ENCODE measurements at places on chromosomes 11 and 22. TPM values are rescaled to one million over a fixed set of nuclear protein-coding genes. Genes with fewer than 3 reads are reported as not detected.

DNA sequence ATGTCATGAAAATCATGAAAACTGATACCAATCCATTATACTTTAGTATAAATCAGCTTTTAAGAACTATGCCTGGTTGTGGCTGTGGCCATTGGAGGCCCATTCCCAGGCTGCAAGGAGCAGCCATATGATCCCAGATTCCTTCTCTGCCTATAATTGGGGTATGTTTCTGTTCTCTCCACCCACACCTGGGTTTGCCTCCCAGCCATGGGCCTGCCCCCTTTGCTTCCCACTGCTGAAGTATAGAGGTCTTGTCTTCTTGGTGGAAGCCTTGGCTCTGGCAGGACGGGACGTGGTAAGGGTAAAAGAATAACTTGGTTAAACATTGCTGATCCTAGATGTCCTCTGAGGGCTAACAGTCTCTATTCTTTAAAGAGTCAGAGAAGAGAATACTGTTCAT lies 2.4 kb downstream of the MICAL2 start:
- DNase-seq = no peak

- no peak for DNase-seq
These were observed 8.3 kb upstream of the IGSF9B start for GRCh38 chr11:133965031-133965601.

TUB gene
- 13.5 TPM for total RNA-seq

- no peak for DNase-seq
These were observed 25.4 kb upstream of the SORL1 start for GRCh38 chr11:121426476-121427399.

GRCh38 chr11:34505874-34506273 lies 7.7 kb downstream of the ELF5 start:
- DNase-seq = no peak

DNA sequence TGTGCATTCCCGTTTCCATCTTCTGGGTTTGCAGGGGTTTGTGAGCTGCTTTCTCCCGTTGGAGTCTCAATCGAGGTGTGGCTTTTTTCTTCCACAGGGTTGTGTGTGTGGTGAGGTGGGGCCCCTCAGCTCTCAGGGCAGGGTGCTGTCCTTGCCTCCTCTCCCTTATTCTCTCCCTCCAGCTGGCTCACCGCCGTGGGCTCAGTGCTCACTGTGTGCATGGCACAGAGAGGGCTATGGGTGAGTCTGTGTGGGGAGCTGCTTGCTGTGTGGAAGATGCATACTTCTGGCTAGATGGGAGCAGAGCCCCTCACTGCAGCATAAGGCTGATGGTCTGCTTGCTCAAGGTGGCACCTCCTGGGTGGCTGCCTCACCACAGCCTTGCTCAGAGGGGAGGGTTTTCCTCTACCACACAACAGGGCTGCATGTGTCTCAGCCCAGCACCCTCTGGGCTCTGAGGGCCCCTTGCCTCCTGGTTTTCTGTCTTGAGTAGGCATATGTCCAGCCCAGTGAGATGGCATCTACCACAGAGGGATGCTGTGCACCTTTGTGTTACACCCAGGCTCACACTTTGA lies 203.1 kb upstream of the B3GAT1 start:
- DNase-seq = peak; percentile 70

LDLRAD3 gene
- 34.4 TPM for total RNA-seq

- no peak for DNase-seq
These were observed 16.8 kb downstream of the SDHD start for GRCh38 chr11:112103446-112103845.

SPDYC gene
- total RNA-seq = not detected

NUP160 gene
- total RNA-seq = 40.8 TPM

DNA sequence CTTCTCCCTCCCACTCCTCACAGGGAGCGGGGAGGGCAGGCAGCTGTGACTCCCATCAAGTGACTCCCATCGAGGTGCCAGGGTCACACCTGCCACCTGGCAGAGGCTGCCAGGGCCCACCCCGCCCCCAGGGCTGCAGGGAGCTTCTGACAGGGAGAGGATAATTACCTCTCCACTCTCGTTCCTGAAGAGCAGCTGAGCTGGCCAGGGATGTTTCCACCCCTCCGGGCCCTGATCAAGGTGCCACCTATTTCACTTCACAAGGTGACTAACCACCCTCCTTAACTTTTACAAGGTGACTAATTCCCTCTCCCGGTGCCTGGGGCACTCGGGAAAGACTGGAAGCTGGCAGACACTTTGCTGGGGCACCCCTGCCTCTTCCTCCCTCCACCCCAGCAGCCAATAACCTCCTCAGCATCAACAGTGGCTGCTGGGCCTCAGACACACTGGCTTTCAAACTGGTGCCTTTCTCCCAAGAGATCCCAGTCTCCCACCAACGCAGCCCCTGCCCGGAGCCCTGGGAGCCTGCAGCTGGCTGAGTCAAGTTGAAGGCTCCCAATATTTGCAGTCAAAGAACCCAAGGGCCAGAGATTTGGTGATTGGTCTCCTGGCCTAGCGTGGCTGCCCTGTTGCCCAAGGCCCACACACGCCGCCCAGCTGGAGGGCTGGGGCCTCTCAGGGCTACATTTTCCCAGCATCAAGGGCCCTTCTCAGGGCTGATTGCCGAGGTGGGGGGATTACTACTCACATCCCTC lies 22.0 kb upstream of the MYRF start:
- DNase-seq = no peak

PRDM11 gene
- 15.2 TPM for total RNA-seq
